ENCODE measurements at places on chromosomes 13 and 19.

GRCh38 chr13:42485272-42485671 lies 88.7 kb upstream of the TNFSF11 start:
- no peak for DNase-seq

GRCh38 chr19:7985481-7985911 lies 19.9 kb downstream of the ELAVL1 start:
- DNase-seq, result no peak

GRCh38 chr13:46288570-46289259 lies 77.0 kb downstream of the LRRC63 start:
- no peak for DNase-seq

GRCh38 chr19:49340069-49340864 lies 5.1 kb downstream of the CD37 start:
- DNase-seq, result no peak

GRCh38 chr13:30097701-30098100 lies 209.7 kb downstream of the KATNAL1 start:
- DNase-seq, result no peak

- DNase-seq, result no peak
Observed at GRCh38 chr19:51980116-51980736, 6.4 kb downstream of the ZNF350 start.

DNA sequence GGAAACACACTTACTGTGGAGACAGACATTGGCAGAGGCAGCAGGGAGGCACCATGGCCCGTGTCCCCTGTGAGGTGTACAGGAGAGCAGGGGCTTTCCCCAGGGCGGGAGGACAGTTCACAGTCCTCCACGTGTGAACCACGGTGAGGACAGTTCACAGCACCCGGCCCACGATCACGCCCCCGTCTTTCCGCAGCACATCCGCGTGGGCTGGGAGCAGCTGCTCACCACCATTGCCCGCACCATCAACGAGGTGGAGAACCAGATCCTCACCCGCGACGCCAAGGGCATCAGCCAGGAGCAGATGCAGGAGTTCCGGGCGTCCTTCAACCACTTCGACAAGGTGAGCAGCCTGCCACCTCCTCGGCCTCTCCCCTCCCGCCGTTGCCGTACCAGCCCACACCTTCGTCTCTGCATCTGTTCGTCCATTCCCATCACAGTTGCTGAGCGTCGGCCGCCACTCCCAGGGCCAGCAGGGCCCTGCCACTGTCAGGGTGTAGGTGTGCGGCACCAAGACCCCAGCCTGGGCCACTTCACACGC lies 17.4 kb downstream of the CAPN12 start:
- no peak for DNase-seq

GRCh38 chr19:3269916-3270671 lies 45.6 kb downstream of the CELF5 start:
- no peak for DNase-seq

DNA sequence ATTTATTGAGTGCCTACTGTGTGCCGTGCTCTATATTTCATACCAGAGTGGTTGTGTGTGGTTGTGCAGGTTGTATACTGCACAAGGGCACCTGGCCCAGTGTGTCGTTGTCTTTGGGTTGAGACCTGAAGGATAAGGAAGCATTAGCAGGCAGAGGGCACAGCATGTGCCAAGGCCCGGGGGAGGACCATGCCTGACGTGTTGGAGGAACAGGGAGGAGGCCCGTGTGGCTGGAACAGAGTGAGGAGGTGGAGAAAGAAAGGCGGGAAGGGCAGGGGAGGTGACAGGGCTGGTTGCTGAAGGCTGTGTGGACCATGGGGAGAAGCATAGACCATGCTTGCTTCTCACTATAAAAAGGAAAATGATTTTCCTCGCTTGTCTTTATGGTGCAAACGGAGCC lies 26.8 kb downstream of the CELF5 start:
- DNase-seq, result no peak

GRCh38 chr13:60047918-60048317 lies 115.8 kb downstream of the DIAPH3 start:
- DNase-seq, result no peak

GRCh38 chr13:61575973-61576372 lies 160.3 kb upstream of the PCDH20 start:
- no peak for DNase-seq

GRCh38 chr13:32736648-32737047 lies 150.4 kb downstream of the PDS5B start:
- no peak for DNase-seq

- DNase-seq, result no peak
Observed at GRCh38 chr13:108360139-108360538, 90.6 kb downstream of the TNFSF13B start.

DNA sequence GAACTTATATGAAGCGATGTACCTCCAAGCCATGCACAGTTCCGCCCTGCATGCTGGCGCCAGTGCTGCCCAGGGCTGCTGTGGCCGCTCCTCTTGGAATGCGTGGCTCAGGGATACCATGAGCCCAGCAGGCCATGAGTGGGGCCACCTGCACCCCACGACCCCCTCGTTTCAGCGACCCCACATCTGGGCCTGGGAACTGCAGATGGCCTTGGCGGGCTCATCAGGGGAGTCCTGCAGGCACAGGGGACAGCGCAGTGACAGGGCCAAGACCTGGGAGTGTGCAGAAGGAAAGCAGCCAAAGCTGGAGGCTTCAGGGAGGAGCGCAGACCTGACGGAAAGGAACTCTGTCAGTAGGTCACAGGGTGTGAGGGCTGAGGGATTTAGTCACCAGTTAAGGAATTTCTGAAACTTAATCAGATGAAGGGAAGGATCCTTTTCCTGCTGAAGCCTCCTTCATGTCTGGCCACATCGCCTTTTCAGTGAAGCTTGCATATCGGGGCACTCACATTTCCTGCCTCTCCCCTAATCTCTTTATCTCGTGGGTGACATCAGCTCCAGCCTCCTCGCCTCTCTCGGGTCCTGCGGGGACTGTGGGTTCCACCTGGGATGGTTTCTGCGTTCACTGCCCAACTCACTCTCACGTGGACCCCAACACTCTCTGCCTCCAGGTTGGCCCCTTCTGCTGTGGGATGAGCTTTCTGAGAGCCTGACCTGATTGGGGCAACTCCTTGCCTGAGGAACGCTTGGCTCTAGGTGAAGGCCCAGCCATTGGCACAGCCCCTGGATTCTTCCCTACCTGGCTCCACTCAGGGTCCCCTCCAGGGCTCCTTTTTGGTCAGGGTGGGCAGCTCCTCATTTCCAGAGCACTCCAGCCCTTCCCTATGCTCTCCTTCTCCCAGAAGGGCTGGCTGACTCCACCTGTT lies 123.5 kb downstream of the CRYL1 start:
- no peak for DNase-seq

- no peak for DNase-seq
Observed at GRCh38 chr19:40365613-40366401, 17.3 kb downstream of the PLD3 start.

DNA sequence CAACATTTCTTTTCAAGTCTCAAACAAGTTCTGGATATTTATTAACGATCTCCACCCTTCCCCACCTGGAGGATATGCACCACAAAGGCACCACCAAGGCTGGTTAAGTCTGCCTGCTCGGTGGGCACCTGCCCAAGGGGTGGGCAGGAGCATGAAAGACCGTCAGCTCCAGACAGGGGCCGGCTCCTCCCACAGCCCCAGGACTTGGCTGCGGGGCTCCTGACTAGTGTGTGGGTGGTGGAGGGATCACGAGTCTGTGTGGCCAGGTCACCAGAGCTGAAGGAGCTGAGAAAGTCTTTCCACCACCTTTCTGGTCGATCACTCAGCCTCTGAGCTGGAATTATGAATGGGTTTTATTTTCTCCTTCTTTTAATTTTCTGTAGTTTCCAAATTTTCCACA lies 7.8 kb downstream of the SLC7A1 start:
- no peak for DNase-seq

- no peak for DNase-seq
Observed at GRCh38 chr13:103003631-103004030, 62.6 kb downstream of the SLC10A2 start.

- DNase-seq, result no peak
Observed at GRCh38 chr13:30192320-30193093, 114.8 kb downstream of the KATNAL1 start.
